ENCODE measurements at places on chromosomes 11 and 22.

DNA sequence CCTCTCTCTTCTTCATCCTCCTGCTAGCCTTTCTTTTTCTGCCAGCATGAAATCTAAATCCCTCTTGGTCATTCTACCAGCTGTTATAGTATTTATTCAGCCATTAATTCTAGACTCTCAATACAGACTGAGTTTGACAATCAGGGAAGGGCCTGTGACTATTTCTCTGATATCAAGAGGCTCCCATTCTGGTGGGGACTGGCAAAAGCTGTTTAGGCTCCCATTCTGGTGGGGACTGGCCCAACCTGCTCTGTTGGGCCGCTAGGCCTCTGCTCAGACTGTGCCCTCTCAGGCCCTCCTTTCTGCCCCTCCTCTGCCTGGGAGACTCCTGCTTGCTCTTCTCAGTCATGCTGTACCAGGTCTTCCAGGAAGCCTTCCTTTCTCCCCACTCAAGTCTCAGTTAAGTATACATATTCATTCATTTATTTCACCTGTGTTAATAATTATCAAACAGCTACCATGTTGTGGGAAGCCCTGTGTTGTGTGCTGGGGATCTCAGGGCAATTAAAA is 323.7 kb upstream of the NARS2 start:
- no peak for DNase-seq

DNA sequence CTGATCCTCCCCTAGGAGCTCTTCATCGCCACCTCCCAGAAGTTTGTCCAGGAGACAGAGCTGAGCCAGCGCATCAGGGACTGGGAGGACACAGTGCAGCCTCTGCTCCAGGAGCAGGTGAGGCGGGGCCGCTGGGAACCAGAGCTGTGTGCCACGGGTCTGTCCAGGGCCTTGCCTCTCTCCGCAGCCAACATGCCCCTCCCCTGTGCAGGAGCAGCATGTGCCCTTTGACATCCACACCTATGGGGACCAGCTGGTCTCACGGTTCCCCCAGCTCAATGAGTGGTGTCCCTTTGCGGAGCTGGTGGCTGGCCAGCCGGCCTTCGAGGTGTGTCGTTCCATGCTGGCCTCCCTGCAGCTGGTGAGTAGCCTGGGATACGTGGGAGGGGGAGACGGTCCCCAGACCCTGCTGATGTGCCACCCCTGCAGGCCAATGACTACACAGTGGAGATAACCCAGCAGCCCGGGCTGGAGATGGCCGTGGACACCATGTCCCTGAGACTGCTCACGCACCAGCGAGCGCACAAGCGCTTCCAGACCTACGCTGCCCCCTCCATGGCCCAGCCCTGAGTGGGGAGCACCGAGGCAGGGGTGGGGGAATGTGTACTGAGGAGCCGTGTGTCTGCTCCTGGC is 2.5 kb downstream of the SCO2 start:
- no peak for DNase-seq

DNA sequence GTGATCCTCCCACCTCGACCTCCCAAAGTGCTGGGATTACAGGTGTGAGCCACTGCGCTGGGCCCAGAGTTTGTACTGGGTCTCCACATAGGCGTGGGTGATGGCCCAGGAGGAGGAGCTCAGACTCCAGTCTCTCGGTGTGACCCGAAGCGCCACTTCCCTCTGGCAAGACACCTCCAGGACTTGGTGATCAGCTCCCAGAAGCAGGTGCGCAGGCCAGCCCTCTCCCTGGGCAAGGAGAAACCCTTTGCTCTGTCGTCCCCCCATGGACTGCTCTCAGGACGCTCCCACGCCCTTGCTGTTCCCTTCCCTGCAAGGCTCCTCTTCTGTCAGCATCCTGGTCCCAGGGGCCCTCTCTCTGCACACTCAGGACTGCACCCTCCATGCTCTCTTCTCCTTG is 5.5 kb upstream of the YPEL1 start:
- no peak for DNase-seq

DNA sequence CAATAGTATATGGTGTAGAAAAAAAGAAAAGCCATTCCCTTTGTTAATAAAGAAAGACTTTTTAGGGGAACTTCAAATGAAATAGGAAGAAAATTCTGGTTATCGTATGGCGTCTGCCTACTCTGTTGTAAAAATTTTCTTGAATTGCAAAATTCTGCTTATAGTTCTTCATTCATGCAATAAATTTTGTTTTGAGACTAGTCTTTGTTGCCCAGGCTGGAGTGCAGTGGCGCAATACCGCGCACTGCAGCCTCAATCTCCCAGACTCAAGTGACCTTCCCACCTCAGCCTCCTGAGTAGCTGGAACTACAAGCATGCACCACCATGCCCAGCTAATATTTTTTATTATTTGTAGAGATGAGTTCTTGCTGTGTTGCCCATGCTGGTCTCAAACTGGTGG is 5.8 kb downstream of the DDIAS start:
- DNase-seq: no peak

GRCh38 chr11:925158-925495 is 543 bp upstream of the AP2A2 start:
- no peak for DNase-seq

DNA sequence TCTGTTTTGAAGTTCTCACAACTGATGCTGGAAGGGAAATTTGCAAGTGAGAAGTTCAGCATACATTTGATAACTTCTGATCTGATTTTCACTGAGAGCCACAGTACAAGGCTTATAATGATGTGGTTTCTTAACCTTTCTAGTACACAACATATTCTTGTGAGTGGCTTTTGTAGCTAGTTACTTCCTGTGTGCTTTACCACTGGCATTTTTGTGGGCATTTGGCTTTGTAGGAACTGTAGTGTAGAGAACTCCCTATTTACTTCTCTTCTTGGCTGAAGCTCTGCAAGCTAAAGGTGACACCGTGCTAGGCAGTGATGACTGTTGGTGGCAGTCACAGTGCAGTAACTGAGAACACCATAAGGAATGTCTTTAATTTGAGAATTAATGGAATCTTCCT is 14.9 kb downstream of the USP47 start:
- peak; percentile 60 for DNase-seq

GRCh38 chr11:70034740-70035365 is 43.3 kb upstream of the ANO1 start:
- DNase-seq: no peak

DNA sequence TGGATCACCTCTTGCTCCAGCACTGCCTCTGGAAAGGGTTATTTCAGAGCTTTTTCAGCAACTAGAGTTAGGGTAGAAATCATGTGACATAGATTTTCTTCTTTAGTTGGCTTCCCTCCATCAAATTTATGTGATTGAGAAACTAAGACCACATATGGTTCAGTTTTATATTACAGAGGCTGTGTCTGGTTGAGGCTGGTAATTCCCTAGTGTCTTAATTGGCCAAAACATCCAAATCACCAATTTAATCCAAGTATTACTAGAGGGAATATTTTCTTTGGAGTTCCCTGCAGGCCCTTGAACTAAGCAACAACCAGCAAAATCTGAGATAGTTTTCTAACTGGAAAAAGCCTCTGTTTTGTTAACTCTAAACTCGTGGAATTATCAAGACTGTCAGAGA is 136.3 kb downstream of the ARHGAP42 start:
- no peak for DNase-seq

GRCh38 chr11:70467201-70468085 is 69.1 kb downstream of the CTTN start:
- DNase-seq: peak; percentile 78

DNA sequence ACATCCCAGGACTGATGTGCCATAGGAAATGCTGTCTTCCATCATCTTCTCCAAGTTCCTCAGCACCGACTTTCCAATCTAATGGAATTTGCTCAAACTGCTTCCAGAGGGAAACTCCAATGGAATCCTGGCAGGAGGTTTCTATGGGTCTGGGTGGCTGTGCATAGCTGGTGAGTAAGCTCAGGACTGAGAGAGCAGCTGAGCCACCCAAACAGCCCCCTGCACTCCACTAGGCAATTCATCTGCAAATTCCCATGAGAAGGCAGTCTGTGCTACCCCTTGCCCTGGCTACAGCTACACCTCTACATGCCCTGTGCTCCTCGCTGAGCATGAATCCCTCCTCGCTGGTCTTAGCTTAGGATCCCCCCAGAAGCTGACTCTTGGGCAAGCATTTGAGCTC is 127.9 kb upstream of the CSNK2A3 start:
- DNase-seq: no peak

GRCh38 chr11:43579171-43579918 is 101.2 kb upstream of the HSD17B12 start:
- DNase-seq: peak; percentile 59

DNA sequence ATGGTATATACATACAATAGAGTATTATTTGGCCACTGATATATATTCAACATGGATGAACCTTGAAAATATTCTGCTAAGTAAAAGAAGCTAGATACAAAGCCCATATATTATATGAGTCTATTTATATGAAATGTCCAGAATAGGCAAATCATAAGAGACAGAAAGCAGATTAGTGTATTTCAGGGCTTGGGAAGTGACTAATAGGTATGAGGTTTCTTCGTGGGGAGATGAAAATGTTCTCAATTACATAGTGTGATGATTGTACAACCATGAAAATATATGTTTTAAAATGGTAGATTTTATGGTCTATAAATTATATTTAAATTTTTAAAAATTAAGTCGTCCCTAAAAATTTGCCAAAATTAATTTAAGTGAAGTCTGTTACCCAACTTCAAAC is 92.2 kb downstream of the STK33 start:
- no peak for DNase-seq
